ENCODE measurements at places on chromosomes 1 and 21.

DNA sequence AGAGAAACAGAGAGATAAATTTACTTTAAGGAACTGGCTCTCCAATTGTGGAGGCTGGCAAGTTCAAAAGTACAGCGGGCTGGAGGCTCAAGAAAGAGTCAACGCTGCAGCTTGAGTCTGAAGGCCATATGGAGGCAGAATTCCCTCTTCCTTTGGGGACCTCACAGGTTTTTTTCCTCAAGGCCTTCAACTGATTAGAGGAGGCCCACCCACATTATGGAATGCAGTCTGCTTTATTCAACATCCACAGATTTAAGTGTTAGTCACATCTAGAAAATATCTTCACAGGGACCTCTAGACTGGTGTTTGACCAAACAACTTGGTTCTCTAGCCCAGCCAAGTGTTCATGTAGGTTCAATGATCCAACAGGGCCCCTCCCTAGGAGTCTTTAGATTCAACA, 117.8 kb downstream of the SLC35F3 start:
- no peak for DNase-seq

GRCh38 chr1:177088966-177089365, 75.5 kb downstream of the ASTN1 start:
- DNase-seq = no peak

- DNase-seq = no peak
These were observed 609 bp downstream of the PIGK start for GRCh38 chr1:77218477-77219165.

- DNase-seq = no peak
These were observed 864.0 kb downstream of the LRRIQ3 start for GRCh38 chr1:73333847-73334503.

- no peak for DNase-seq
These were observed 300.0 kb upstream of the VAMP3 start for GRCh38 chr1:7470904-7471638.

Data from NCI-H1105 (cell line).